Esophagus squamous epithelium (tissue), 5 donors: ENCODE measurements at places on chromosomes 6 and 20.

DNA sequence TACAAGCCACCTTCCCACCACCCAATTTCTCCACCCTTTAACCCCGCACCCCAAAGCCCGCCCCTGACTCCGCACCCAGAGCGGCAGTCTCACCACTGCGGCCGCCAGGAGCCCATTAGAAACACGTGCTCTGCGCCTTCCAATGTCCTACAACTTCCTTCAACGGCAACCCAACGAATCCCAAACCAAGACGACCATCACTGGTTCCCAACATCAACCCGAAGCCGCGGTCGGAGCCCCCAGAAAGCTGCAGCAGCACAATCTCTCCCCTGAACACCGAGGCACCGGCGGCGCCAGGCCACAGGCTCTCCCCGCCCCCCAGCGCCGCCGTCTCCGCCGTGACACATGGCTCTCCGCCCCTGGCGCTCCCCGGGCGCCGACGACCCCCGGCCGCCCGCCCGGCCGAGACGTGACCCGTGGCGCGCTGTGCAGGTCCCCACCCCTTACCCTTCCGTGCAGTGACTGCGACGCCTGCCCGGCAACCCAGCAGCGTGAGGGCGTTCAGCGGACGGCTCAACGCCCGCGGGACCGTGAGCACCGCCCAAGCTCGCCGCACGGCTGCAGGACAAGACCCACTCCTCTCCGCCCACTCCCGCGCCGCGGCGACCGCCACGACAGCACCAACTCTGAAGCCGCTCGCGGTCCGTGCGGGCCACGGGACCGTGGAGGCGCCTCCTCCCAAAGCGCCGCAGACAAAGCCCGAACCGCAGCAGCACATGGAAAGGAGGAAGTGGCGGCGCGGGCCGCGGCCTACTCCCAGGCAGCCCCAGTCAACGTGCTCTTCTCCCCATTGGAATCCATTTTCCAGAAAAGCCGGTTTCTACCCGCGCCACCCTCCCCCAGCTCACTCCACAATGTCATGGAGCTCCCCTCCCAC is 551 bp downstream of the SYNCRIP start:
- peak; percentile 12 for DNase-seq

GRCh38 chr20:33277471-33278441 is 5.3 kb upstream of the BPIFB1 start:
- no peak for DNase-seq

DNA sequence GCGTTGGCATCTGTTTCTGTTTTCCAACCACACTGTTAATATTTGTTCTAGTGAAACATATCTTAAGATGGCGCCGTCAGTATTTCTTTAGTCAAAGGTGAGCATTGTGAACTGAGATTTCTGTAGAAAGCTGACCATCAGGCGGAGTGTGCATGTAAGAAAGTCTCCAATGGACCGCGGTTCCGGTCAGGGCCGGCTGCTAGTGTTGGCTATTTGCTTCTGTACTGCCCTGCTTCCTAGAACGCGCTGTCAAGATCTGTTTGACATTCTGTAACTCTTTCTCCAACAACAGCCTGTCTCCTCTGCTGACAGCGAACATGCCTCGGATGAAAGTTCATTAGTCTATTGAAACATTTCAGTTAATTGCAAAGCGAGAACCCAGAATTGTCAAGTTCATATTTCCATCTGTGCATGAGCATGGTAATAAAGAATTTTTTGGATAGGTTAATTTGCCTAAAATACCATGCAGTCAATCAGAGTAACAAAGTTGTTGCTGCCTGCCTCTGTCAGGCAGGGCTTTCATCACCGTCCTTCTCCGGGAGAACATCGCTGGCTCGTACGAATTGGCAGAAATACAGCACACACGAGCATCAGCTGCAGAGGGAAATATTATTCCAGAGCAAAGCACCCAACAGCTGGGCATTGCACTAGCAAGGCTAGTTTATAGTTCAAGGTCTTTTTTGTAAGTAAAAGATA is 369.1 kb downstream of the CDH4 start:
- DNase-seq: no peak

DNA sequence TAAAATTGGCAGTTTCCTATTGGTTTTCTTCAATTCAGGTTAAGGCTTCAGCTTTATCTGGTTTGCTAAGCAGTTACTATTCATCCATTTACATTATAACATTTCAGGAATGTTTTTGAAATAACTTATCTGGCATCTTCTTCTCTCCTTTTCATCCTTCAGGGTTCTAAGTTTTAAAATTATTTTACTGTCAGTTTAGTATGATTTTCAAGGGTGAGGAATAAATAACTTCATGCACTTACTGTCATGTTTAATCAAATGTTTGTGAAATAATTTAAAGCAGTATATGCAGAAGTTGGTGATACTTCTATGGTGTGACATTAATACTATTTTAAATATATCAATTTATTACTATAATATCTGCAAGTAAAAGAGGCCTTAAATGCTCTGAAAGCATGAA is 338.1 kb upstream of the MMS22L start:
- DNase-seq: no peak

GRCh38 chr6:62059901-62060300 is 226.1 kb downstream of the KHDRBS2 start:
- DNase-seq: no peak

DNA sequence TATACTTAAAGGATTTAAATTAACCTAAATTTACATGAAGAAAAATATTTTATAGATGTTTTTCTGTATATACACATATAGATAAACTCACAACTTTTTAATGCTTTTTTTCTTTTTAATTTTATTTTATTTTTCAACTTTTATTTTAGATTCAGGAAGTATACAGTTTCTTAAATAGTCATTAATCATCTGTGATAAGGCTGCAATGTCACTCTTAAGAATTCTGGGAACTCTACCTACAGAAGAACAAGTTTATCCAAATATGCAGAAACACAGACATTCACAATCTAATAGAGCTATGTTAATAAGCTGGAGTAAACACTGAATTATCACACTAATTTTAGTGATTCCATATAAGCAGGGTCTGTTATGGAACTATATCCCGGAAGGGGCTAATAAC is 181.2 kb downstream of the TASP1 start:
- DNase-seq: no peak

- DNase-seq: no peak
Measured at GRCh38 chr6:123509112-123509511, 127.6 kb downstream of the TRDN start.

GRCh38 chr6:52371656-52372191 is 9.8 kb downstream of the PAQR8 start:
- DNase-seq: no peak

- DNase-seq: no peak
Measured at GRCh38 chr6:105320765-105321164, 82.1 kb downstream of the PREP start.

- no peak for DNase-seq
Measured at GRCh38 chr20:24747881-24748595, 201.0 kb upstream of the CST7 start.

GRCh38 chr20:48944663-48945297 is 23.3 kb downstream of the ARFGEF2 start:
- no peak for DNase-seq
